ENCODE measurements at places on chromosomes 5 and 9.
A peak's percentile ranks its signal among the peaks of the same experiment; 100 is the strongest.

DNA sequence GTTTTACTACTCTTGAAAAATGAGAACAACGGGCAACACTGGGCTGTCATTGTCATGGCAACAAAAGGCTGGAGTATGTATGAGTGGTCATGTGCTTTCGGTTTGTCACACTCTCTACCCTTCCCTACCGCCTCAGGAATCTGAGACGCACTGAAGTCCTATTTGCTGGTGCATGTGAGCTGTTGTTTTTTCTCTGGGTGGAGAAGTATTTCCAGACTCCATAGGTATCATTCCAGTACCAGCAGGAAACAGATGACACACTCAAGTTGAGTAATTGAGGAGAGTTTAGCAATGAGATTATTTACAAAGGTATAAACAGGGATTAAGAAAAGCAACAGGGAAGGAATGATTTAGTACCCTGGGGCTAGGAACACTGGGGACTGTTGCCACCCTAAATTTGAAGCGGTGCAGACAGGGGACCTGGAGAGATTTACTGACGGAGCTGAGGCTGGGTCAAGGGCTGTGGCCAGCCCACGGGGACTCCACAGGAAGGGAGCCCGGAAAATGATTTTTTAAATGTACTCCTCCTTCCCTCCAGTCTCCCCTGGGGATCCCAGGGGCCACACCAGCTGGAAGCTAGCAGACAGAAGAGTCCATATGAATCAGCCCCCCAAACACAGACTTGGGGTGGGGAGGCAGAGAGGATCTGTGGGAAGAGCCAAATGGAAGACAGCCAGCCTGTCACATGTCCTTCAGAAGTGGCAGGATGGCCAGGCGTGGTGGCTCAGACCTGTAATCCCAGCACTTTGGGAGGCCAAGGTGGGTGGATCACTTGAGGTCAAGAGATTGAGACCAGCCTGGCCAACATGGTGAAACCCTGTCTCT lies 13.2 kb upstream of the ZBTB43 start:
- DNase-seq = no peak

DNA sequence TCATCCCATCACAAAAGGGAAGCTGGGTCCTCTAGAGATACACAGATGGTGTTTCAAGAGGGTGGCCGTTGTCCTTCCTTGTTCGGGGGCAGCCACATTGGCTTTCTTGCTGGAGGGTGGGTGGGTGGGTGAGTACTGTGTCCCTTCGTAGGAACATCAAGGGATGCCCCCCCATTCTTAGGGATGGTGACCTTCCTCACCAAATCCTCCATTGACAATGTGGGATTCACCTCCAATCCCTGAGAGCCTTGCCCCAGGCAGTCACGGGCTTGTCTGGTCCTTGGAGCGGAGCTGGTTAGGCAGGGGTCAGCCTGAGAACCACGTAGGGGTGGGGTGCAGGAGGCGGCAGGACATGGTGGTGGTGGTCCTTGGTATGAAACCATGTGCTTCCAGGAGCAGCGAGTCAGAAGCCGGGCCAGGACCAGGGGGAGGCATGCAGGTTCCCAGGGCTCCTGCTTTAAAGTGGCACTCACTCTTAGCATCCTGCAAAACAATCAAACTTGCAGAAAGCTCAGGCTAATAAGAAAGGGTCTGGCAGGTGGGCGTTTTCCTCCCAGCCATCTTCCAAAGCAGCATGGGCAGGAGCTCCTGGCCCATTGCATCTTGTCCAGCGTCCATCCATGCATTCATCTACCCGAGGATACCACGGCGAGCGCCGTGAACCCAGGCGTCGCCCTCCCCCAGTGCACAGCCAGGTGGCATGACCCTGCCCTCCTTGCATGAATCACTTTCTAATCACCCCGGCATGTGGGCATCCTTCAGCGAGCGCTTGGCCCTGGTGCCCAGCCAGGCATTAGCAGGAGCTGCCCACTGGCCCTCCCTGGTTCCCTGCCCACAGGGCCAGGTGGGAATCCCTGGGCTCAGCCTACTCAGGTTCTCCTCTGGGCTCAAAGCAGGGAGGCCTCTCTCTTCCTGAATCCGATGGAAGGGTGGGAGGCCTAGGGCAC lies 76.4 kb downstream of the NTNG2 start:
- no peak for DNase-seq

DNA sequence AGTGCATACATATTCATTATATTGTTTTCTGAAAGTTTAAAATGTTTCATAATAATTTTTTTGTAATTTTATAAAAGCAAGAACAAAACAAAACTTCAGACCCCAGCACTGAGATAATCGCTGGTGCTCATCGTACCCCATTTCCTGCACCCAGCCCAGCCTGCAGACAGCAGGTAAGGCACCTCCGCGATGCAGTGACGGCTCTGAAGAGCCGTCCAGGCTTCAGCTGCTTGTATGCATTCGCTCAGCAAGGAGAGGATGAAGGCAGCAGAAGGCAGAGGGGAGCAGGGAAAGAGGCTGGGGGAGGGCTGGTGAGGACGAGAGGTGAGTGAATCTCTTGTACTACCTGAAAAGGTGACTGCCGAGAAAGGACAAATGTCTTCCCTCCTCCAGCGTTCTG lies 153.5 kb downstream of the TTLL11 start:
- no peak for DNase-seq

DNA sequence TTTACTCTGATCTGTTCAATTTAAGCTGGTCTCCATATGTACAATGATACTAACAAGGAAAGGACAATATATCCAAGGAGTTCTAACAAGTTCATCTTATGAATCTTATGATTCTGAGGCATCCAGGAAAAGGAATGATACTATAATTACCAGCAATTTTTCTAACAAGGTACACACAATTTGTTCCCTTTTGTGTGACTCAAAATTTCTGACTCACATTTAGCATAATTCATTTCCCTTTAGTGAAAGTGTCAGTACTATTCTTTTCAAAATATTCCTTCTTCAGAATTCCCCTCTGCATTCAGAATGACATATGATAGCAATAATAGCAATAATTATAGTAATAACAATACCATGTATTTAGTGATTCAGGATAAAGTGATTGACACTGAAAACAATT lies 594.8 kb downstream of the DMRTA1 start:
- DNase-seq = no peak

DNA sequence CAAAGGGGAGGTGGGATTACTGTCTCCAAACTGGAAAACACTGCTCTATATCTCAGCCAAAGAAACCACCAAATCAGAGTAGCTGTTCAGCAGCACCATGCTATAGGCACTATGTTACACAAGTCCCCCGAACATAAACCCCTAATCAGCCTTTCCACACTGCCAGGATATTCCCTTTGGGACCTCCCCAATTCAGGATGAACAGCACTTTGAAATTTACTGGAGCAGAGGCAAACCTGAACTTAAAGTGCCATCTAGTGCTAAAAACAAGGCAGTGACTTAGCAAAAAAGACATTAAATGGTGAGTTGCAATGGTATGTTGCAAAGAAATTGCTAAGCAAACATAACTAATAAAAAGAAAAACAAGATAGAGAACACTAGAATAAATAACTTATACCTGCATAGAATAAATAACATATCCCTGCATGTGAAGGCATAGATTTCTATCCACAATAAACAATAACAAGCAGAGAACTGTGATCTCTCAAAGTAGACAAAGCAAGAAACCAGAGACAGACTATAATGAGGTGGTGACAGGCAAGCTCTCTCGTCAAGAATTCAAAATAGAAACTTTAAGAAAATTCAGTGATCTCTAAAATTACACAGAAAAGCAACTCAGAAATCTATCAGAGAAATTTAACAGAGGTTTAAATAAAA lies 584.4 kb upstream of the ACO1 start:
- DNase-seq = peak; percentile 7

- DNase-seq = no peak
These were observed 52.5 kb upstream of the SNX2 start for GRCh38 chr5:122722341-122722740.

DNA sequence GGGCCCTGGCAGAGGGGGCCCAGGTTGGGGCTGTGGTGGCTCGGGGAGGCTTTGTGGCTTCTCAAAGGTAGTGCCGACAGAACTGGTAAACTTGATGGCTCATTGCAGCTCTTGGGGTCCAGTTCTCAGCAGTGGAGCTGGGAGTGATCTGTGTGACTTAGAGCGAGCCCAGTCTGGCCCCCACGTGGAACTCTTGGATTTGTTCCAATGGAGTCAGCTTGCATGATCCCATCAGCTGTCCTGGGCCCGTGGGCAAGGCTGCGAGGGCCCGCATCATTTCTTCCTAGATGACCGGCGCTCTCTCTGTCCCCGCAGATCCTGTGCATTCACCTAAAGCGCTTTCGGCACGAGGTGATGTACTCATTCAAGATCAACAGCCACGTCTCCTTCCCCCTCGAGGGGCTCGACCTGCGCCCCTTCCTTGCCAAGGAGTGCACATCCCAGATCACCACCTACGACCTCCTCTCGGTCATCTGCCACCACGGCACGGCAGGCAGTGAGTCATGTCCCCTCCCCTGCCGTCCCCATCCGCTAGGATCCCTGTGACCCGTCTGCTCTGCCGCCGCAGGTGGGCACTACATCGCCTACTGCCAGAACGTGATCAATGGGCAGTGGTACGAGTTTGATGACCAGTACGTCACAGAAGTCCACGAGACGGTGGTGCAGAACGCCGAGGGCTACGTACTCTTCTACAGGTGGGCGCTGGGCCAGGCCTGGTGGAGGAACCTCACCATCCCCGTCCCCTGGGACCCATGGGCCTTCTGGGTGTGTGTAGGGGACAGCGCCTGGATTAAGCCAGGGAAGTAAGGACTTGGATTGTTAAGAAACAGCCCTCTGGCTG lies 39.2 kb downstream of the USP20 start:
- no peak for DNase-seq

- DNase-seq = no peak
These were observed 86.9 kb upstream of the TTC23L start for GRCh38 chr5:34751807-34752736.

GRCh38 chr5:157233515-157233914 lies 32.4 kb upstream of the CYFIP2 start:
- peak; percentile 51 for DNase-seq

DNA sequence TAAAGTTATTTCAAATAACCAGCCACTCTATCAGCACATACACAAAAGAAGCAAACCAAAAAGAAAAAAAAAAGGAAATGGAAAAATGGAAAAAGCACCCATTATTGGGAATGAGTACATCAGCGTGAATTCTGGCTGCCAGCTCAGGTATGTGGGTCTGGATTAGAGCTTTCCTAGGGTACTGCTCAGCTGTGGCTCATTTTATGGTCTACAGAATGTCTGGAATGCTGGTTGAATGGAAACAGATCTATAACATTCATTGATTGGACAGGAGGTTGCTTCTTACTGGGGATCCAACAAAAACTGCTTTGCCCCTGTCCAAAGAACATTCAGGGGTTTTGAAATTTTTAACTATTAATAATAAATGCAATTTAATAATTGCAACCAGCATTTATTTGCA lies 3.9 kb upstream of the CAST start:
- no peak for DNase-seq

DNA sequence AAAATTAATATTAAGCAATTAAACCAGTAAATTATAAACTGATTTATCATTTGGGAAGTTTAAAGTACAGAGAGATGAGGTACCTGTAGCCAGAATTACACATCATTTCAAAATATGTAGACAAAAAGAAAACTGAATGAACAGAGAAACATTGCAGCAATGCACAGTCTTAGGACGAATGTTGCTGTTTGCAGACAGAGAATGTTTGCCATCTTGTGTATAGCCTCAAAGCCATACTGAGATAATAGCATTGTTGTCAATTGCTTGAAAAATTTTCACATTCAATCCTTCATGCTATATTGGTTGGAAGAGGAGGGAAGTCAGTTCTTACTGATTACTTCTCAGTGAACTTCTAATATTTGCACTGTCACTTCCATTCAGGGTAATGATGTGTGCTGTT lies 326.2 kb downstream of the PRR16 start:
- no peak for DNase-seq

GRCh38 chr5:138706655-138707480 lies 46.4 kb upstream of the CTNNA1 start:
- DNase-seq = no peak

GRCh38 chr5:141485321-141486055 lies 658 bp downstream of the PCDHGC4 start:
- no peak for DNase-seq

- no peak for DNase-seq
These were observed 1006.4 kb upstream of the CTNND2 start for GRCh38 chr5:12910641-12911040.

- DNase-seq = no peak
These were observed 67.5 kb downstream of the TLE1 start for GRCh38 chr9:81621785-81622259.

GRCh38 chr9:98045234-98046179 lies 11.0 kb upstream of the NANS start:
- peak; percentile 67 for DNase-seq

DNA sequence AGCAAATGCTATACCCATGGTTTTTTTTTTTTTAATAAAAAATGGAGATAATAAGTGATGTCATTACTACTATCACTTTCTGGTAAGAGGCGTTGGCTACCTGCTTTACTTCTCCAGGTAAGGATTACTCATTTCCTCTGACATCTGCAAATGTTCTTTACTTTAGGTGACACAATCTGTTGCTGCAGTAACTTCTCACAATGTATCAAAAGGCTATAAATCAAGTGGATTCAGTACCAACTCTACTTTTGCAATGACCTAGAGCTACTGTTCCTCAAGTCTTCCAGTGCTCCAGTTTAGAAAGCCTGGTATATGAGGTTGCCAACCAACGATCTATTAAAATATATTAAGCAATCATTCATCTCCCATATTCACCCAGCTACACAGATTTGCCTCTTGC lies 129.1 kb downstream of the PLK2 start:
- DNase-seq = no peak

DNA sequence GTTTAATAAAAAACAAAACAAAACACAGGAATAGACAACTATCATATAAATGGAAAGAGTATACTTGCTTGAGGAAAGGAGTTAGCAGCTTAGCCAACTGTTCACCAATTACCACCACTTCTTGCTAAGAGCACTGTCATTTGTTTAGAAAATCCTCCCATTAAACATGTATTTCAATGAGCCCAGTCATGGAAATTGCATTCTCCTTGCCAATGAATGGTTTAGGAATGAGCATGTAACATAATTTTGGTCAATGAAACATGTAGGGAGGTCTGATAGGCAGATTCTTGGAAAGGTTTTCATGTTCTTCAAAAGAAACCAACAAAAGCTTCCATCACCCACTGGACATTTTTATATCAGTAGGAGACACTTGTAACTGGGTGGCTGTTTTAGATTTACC lies 502.8 kb upstream of the PAPPA start:
- DNase-seq = no peak

DNA sequence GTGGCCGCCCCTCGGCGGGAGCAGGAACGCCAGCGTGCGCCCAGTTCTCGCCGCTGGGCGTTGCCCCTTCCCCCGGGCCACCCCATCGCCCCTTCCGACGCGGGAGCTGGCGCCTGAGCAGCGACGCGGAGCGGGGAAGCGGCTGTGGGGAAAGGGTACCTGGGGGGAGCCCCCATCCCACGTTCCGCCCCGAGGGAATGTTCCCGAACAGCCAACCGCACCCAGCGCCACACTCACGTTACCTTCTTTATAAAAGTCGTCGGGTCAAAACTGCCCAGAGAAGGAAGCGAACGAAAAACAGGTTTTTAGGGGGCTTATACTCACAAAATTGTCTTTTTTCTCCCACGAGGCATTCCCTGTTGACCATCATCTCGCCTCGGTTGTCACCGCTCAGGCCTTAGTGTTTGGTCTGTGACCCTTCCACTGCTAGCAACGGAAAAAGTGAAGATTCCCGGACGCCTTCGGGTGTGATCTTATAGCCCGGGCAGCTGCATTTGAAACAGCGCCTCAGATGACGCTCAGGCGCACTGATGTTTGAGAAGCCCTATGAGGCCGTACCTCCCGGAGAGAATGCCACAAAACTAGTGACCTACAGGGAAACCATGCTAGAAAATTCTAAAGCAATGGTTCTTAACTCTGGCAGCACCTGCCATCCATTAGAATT lies 475 bp upstream of the GOLM1 start:
- DNase-seq = no peak

- DNase-seq = no peak
These were observed 17.9 kb upstream of the KIF2A start for GRCh38 chr5:62288118-62288517.
